ENCODE measurements at places on chromosomes 1 and 21.

GRCh38 chr21:41622831-41623548, 115.0 kb upstream of the TMPRSS2 start:
- DNase-seq: no peak

GRCh38 chr1:93087532-93087931, 8.4 kb downstream of the MTF2 start:
- DNase-seq: no peak

DNA sequence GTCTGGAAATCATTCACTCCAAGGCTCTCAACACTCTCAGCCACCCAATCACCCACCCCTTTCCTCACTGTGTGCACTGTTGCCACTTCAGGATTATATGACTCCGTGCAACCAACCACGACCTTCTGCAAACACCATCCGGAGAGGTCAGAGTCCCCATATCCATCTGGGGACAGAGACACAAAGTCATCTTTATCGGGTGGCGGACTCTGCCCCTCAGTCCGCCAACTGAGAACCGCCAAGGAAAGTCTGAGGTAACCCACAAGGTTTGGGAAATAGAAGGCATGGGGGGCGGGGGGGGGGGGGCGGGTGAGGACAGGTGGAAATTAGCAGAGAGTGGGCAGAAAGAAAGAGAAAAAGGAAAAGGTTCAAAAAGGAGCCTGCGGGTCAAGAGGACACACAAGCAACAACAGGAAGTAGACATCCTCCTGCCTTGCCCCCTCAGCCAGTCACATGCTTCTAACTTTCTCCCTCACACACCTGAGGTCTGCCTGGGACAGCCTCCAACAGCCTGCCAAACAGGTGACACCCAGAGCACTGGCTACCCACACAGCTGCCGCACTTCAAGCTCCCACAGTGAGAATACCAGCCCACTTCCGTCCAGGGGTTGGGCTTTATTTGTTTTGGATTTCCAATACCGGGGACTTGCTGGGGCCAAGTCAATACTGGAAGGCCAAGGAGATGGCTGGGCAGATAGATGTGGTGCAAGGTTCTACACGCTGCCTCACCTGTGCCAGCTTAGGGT, 58.1 kb downstream of the SSBP3 start:
- peak; percentile 67 for DNase-seq

DNA sequence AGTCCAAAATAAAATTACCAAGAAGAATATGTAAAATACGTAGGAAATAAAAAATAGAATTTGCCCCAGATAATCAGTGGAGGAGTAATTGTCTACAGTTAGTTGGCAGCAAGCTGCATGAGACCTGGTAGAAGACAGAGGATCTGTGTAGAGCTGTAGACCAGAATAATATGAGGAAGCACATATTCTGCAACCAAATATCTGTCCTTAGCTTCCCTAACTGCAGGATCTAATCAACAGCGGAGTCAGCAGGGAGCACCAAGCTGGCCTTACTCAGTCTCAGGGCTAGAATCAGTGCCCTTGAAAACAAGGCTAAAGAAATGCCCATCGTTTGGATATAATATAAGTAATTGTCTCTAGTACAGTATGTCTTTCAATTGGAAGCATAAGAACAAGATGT, 6.1 kb upstream of the GCSAML start:
- no peak for DNase-seq

- no peak for DNase-seq
Observed at GRCh38 chr1:43447891-43448708, 5.6 kb downstream of the HYI start.

- DNase-seq: no peak
Observed at GRCh38 chr1:25780318-25781129, 19.5 kb upstream of the SELENON start.

DNA sequence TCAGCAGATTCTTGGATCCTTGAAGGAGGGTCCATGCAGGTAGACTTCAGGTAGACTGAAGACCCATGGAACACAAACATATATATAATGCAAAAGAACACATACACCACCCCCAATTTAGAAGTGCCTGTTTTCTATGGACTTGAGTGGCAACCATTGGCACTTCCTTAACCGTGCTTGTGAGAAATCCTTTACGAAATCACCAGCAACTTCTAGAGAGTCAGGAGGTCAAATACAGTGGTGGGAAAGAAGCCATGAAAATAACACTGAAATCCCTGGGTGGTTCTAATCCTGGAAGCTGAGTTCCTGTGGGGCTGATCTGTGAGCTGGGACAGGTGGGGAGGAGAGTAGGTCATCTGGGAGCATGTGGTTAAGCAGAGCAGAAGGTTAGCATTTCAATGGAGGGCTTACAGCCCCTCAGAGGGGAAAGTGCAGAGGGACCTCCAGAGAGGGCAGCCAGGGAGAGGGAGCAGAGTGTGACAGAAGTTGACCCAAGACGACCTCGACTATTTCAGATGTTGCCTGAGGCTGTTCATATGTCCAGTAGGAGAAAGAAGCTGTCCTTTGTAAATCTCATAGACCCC, 13.0 kb upstream of the IL10 start:
- no peak for DNase-seq

- no peak for DNase-seq
Observed at GRCh38 chr1:166855558-166855957, 16.3 kb downstream of the POGK start.

DNA sequence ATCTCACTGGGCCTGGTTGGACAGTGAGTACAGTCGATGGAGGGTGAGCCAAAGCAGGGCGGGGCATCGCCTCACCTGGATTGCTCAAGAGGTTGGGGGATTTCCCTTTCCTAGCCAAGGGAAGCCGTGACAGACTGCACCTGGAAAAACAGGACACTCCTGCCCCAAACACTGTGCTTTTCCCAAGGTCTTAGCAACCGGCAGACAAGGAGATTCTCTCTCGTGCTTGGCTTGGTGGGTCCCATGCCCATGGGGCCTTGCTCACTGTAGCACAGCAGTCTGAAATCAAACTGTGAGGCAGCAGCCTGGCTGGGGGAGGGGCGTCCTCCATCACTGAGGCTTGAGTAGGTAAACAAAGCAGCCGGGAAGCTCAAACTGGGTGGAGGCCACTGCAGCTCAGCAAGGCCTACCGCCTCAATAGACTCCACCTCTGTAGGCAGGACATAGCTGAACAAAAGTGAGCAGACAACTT, 11.3 kb downstream of the C1orf105 start:
- no peak for DNase-seq

DNA sequence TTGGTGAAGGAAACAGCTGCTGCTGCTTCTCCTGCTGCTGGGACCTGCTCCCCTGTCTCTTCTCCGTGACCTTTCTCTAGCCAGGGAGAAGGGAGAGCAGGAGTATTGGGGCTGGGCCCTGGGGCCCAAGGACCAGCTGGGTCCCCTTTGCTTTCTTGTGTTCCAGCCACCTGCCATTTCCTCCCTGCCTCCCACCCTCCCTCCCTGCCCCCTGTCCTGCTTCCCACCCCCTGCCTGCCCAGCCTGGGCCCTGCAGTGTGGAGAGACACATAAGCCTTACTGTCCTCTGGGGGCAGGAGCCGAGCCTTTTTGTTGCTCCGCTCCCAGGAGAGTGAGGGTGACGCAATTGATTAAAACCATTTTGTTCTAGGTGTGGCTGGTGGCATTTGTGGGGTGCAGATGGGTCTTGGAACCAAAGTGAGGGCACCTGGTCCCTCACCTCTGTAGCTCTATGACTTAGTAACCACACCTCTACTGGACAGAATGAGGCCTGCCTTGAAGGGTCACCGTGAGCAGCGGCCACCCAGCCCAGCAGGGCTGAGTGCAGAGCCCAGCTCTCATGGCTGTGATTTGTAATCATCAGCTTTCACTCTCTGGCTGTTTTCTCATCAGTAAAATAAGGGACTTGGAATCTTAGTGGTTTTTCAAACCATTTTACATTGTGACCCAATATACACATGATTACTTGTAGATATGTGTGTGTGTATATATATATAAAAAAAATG, 13.9 kb upstream of the TMEM222 start:
- DNase-seq: no peak

DNA sequence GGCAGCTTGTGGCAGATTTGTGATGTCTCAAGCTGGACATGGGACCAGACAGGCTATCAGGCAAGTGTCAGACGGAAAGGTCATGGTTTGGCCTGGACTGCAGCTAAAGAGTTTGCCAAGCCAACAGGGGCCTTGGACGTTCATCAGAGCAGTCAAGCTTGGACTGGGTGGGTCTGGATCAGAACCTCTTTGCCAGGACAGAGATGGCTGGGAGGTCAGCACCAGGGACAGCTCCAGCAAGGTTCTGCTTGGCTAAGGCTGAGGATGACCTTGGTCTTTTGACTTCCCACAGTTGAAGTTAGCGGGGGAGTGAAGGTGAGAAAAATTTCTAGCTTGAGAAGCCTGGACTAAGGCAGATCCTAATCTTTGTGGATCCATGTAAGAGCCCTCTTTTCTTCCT, 68.1 kb downstream of the GRIK3 start:
- no peak for DNase-seq

DNA sequence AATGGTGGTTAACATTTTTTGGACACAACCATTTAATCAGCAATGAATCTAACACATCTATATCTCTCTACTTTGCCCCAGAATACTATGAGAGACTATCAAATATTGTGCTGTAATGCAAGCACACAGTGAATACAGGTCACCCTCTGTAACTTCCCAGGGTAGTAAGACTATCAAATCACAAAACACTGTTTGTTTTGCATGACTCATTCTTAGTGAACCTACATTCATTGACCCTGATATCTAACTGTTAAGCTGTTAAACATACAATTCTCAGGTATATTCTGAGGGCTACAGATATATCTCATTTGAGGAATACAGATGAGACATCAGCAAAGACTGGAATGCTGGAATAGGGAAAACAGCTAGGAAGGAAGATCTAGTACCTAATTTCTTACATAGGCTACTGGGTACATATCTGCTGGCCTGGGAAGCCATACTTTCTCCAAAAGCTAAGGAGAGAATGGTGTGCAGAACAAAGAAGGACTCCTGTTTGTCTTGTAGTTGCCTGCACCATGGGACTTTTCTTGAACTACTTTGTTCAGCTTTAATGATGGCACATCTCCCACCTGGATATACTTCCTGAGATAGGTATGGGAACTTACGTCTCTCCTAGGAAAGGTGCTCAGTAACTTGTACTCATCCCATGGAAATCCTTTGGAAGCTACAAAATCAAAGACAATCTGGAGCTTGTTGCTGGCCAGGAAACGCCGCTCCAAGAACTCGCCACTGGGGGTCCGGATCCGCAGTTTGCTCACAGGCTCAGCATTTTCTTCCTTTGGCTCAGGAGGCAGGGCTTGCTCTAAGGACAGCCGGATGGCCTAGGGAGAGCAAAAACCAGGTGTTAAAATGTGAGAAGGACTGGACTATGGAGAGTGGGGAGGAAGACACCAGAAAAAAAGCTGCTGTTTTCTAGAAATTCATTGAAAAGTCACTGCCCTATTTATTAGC, 51.9 kb upstream of the DMRTA2 start:
- no peak for DNase-seq

DNA sequence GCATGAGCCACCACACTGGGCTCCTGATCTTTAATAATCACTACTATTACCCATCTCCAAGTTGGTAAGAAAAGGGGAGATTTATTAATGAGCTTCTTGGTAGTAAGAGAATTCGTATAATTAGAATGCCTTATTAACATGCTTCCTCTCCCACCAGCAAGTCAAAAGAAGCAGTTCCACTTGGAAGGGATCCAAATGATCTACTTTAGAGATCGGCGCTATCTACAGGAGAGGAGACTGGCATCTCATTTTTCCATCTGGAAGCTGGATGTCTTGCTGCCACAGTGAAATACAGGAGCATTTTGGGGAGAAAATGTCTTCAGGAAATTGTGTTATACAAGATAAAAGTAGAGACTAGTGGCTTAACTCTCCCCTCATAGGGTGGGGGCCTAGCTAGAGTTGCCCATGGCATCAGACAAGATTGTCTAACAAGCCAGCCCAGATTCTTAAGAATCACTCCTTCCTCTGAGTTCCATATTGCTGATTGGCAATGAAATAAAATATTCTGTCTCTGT, 33.6 kb upstream of the CAMSAP2 start:
- no peak for DNase-seq

DNA sequence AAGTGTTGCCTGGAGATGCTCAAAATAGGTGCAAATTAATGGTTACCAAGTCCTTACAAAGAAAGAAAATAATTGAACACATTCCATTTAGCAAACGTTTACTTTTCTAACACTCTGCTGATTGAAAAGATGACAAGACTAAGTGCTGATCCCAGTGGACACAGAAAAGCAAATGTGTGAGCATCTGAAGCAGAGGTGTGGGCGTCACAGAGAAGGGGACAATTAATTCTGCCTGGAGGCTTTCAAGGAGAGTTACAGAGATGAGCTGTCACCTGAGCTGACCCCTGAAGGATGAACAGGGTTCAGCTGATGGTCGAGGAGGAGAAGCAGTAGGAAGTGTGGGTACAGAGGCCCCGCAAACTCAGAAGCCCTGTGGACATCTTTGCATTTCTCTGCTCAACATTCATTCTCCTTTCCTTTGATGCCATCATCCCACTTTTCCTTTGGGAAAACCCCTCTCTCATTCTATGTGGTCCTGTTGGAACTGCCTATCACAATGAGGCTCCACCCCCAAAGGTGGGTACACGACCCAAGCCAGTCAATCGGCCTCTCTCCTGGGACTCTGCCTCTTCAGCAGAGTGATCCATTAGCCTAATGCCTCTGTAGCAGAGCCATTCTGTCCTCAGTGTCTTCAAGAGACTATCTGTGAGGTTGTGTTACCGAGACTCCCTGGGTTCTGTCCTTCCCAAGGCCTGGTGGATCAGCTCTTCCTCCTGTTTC, 17.2 kb upstream of the PLA2G2E start:
- DNase-seq: no peak

DNA sequence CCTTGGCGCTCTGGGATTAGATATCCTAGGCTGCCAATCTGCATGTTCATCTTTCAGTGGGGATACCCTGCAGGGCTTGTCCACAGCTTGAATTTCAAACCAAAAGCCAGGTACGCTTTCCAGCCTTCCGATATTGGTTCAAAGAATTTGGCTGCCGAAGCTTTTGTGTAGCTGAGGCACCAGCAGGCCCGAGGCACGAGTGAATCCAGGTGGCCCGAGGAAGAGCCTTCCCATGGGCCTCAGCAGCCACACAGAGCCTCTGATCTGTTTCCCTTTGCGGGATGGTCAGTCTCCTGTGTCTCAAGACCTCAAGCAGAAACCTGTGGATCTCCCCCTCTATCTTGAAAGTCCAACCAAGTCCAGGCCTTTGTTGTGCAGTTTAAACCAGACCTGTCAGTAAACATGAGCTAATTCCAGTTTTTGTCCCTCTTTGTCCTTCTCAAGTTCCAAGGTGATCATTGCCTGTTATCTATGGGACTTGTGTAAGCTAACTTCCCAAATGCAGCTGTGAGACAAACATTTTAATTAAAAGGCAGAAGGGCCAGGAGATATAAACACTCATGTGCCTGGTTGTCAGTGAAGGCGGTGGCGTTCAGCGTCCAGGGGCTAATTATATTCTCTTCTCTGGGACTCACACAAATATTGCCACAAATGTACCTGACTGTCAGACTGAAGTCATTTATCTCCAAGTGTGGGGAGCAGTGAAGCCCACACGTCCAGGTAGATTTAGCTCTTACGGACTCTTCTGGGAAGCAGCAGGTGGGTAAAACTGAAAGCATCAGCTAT, 30.6 kb downstream of the VANGL1 start:
- no peak for DNase-seq

GRCh38 chr1:41860771-41861170, 58.0 kb downstream of the HIVEP3 start:
- no peak for DNase-seq

Measured in COR-L47 (cell line).